Liver (tissue), 10 donors: ENCODE measurements at places on chromosomes 1 and 21. TPM values are rescaled to one million over a fixed set of nuclear protein-coding genes. Genes with fewer than 3 reads are reported as not detected.

GRCh38 chr1:178223289-178223688, 129.4 kb downstream of the RASAL2 start:
- no peak overlapping the region for H3K4me3 ChIP-seq
- H3K36me3 ChIP-seq, result no peaks in the 10 kb centered on the region
- H3K4me1 ChIP-seq, result no peaks in the 10 kb centered on the region
- H3K27me3 ChIP-seq, result no peaks in the 10 kb centered on the region
- no peak for DNase-seq
- no peak overlapping the region for H3K27ac ChIP-seq

GRCh38 chr1:230909974-230910754, 41.8 kb upstream of the C1orf198 start:
- no peak overlapping the region for H3K4me3 ChIP-seq
- H3K36me3 ChIP-seq, result peaks cover 20% of the 10 kb centered on the region
- DNase-seq, result no peak
- no peak overlapping the region for H3K27ac ChIP-seq
- no peaks in the 10 kb centered on the region for H3K27me3 ChIP-seq

DNA sequence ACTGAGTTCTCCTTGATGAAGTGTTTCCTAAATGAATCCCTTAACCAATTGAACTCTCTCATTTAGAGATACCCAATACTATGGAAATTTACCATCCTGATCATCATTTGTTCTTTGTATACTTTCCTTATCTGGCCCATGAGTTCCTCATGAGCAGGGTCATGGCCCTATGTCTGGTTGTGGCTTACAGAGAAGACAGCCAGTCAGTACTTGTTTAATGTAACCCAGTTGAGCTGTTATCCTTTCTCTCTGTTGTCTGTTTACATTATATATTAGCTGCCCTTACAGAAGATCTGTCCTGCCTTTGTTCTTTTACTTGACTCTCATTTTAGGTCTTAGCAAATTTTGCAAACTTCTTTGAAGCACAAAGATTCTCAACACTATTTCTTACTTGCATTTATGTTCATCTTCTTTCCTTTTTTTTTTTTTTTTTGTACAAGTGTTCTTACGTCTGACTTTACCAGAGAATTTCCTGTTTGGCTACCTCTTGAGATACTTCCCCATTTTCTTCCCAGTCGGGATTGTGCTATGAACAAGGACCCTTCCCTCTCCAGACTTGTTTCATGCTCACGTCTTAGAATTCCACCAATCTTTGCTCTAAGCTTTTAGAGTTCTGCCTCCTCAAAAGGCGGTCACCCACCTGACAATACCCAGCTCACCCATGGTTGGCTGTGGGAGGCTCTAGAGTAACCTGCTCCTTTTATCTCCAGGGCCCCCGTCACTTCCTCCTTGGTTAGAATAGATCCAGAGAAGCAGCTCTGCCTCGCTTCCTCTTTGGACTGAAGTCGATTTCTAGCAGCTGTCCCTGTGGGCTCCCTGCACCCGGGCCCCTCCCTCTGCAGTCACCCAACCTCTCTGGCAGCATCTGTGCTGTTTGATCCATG, 53.6 kb upstream of the RUNX1 start:
- no peaks in the 10 kb centered on the region for H3K36me3 ChIP-seq
- no peaks in the 10 kb centered on the region for H3K4me1 ChIP-seq
- no peak overlapping the region for H3K4me3 ChIP-seq

- no peaks in the 10 kb centered on the region for H3K27me3 ChIP-seq
- peak overlapping the region; percentile 87 for H3K27ac ChIP-seq
- H3K36me3 ChIP-seq, result no peaks in the 10 kb centered on the region
- no peak for DNase-seq
Observed at GRCh38 chr1:12177999-12178441, 11.2 kb downstream of the TNFRSF1B start.

The FMO2 gene
- total RNA-seq, result 0.14 TPM

The KCNA3 gene
- total RNA-seq, result 0.23 TPM

DNA sequence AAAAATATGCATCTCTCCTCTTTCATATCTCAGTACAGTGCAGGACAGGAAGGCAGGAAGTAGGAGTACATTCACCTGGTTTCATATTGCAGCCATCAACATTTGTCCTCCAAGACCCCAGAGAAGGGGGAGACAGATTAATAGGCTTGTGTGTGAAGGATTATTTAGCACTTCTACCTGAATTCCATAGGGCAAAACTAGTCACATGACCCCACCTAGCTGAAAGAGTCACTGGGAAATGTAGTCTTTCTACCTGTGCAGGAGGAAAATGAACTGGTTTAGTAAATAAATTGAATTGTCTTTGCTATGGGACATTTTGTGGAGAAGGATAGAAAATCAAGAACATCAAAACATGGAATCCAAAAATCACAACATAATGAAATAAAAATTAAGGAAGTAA, 13.9 kb upstream of the TRIM33 start:
- H3K4me1 ChIP-seq, result no peaks in the 10 kb centered on the region
- no peak overlapping the region for H3K4me3 ChIP-seq
- H3K27me3 ChIP-seq, result no peaks in the 10 kb centered on the region
- no peak overlapping the region for H3K27ac ChIP-seq
- no peaks in the 10 kb centered on the region for H3K36me3 ChIP-seq
- no peak for DNase-seq

GRCh38 chr1:30804352-30804751, 46.8 kb upstream of the LAPTM5 start:
- peaks cover 4% of the 10 kb centered on the region for H3K4me1 ChIP-seq
- no peak for DNase-seq
- no peak overlapping the region for H3K4me3 ChIP-seq
- H3K27ac ChIP-seq, result no peak overlapping the region
- no peaks in the 10 kb centered on the region for H3K27me3 ChIP-seq
- H3K36me3 ChIP-seq, result no peaks in the 10 kb centered on the region

The COL11A1 gene
- total RNA-seq, result 0.42 TPM

The WLS gene
- total RNA-seq, result 3.2 TPM

The AIRE gene
- total RNA-seq, result not detected

The TRIM67 gene
- under 0.01 TPM for total RNA-seq

DNA sequence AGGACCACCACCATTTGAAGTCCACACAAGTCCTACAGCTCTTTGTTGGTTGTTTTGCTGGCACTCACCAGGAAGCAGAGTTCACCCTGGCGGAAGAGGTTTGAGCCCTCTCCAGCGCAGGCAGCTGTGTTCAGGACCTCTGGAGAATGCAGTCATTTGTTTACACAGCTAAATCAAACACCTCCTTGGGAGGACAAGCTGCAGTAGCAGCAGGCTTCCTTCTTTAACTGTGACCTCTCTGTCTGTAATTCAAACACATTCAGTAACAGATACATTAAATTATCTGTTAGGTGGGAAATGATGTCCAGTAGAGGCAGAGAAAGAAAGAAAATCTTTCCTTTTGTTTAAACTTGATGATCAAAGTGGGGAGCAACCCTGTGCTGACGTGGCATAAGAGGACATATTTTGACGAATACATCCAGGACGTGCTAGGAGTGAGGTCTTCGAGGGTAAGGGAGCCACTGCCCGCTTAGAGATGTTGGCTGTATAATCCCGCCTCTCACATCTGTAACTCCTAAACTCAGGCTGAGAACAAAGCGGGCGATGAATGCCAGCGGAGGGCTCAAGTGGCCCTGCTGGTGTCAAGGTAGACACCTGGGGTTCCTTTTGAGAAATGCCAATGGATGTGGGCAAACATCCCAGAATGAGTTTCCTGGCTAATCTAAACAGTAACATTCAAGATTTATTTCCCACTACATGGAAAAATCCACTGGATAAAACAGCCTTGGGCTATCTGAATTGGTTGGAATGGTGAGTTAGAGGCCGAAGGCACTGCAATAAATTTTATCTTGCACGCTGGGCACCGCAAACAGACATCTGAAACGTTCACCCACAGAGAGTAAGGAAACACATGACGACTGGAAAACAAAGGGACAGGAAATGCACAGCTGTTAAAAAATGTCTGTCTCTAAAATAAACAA, 51.7 kb downstream of the ABCA4 start:
- no peaks in the 10 kb centered on the region for H3K36me3 ChIP-seq
- no peak for DNase-seq
- no peak overlapping the region for H3K4me3 ChIP-seq

DNA sequence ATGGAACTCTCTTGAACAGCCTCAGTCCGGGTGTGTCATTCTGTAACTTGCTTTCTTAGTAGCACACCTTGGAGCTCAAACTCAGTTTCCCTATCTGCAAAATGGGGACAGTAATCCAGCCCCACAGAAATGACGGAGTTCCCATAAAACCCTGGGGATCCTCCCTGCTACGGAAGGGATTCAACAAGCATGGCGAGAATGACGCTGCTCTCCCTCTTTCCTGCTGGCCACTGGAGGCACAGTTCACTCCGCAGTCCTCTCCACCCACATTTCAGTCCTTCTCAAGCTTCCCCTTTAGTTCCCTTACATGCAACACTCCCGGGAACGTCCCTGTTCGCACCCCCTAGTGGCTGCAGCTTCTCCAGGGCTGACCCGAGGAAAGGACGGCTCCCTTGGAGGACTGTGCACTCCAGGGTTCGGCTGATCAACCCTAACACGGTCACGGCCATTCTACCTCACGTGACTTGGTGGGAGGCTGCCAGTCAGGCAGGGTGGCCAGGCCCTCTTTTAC, 20.6 kb downstream of the RUNX3 start:
- no peak overlapping the region for H3K4me3 ChIP-seq
- H3K27ac ChIP-seq, result no peak overlapping the region
- DNase-seq, result no peak
- H3K27me3 ChIP-seq, result no peaks in the 10 kb centered on the region

The FBLIM1 gene
- 6.4 TPM for total RNA-seq

GRCh38 chr21:31879911-31880310, 7.1 kb downstream of the HUNK start:
- no peak overlapping the region for H3K27ac ChIP-seq
- no peaks in the 10 kb centered on the region for H3K4me1 ChIP-seq
- no peaks in the 10 kb centered on the region for H3K27me3 ChIP-seq
- no peaks in the 10 kb centered on the region for H3K36me3 ChIP-seq
